IPS DF 6.9 (cell line): ENCODE measurements at places on chromosomes 6 and 20.

DNA sequence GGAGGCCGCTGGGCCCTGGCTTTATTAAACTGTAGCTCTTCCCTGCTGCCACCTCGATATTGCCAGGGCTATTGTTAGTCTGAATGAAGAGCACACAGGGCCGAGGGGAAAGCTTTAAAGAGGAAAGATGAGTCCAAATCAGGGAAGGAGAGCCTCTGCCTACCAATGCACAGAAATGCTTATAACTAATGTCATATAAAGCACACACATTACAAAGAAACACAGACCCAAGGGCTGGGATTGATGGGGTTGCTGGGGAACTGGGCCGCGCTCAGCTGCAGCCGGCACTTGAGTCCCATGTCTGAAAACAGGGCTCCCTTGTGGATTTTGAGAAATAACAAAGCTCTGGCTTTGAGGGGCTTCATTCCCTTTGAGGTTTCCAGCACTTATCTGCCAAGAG lies 232.6 kb downstream of the CD83 start:
- no peaks in the 10 kb centered on the region for H3K36me3 ChIP-seq
- no peak overlapping the region for H3K27ac ChIP-seq
- H3K27me3 ChIP-seq, result no peaks in the 10 kb centered on the region
- H3K4me3 ChIP-seq, result no peak overlapping the region
- no peaks in the 10 kb centered on the region for H3K4me1 ChIP-seq

GRCh38 chr6:159505140-159505922 lies 187.7 kb downstream of the SOD2 start:
- no peak for DNase-seq
- no peak overlapping the region for H3K4me3 ChIP-seq
- no peak overlapping the region for H3K27ac ChIP-seq
- no peaks in the 10 kb centered on the region for H3K27me3 ChIP-seq
- no peaks in the 10 kb centered on the region for H3K4me1 ChIP-seq
- no peaks in the 10 kb centered on the region for H3K36me3 ChIP-seq

DNA sequence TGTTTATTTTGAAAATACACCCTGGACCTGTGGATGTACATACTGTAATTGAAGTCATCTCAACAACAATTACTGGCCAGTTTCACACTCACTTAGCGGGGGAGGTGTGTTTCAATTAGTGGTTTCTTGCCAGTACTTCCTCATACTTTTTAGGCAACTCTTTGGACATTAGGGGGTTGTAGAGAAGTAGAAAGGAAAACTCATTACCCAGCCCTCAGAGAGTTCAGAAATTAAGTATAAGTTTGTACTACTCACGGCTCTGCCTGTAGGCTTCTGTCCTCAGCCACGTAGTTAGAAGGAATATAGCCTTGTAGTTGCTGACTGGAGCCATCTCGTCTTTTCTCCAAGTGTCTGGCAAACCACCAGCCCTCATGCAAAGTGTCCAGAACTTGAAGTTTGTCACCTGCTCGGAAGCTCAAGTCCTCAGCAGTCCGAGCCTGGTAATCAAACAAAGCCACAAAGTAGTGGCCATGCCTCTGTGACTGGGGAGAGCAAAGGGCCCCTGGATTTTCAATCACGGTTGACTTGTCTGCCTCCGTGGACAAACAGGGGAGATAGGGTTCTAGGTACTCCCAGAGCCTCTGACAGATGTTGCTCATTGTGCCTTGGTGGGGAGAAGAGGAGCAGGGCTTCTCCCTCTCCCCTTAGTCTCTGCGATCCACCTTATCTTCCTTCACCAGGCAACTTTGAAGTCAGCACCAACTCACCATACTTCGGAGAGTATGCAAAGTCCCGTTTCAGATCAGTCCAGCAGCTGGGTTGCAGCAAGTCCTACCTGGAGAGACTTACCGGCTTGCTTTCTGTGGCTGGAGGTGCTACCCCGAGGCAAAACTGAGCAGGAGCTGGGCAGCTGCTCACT lies 749 bp downstream of the FRK start:
- DNase-seq, result no peak
- no peaks in the 10 kb centered on the region for H3K4me1 ChIP-seq
- H3K4me3 ChIP-seq, result no peak overlapping the region
- H3K27me3 ChIP-seq, result no peaks in the 10 kb centered on the region
- no peak overlapping the region for H3K27ac ChIP-seq
- H3K36me3 ChIP-seq, result no peaks in the 10 kb centered on the region

- H3K27me3 ChIP-seq, result no peaks in the 10 kb centered on the region
- H3K4me3 ChIP-seq, result no peak overlapping the region
- peaks cover 1% of the 10 kb centered on the region; the same call in 1 of the 2 replicates for H3K4me1 ChIP-seq
- no peak overlapping the region for H3K27ac ChIP-seq
Measured at GRCh38 chr20:5072756-5073659, 46.8 kb downstream of the PCNA start.

DNA sequence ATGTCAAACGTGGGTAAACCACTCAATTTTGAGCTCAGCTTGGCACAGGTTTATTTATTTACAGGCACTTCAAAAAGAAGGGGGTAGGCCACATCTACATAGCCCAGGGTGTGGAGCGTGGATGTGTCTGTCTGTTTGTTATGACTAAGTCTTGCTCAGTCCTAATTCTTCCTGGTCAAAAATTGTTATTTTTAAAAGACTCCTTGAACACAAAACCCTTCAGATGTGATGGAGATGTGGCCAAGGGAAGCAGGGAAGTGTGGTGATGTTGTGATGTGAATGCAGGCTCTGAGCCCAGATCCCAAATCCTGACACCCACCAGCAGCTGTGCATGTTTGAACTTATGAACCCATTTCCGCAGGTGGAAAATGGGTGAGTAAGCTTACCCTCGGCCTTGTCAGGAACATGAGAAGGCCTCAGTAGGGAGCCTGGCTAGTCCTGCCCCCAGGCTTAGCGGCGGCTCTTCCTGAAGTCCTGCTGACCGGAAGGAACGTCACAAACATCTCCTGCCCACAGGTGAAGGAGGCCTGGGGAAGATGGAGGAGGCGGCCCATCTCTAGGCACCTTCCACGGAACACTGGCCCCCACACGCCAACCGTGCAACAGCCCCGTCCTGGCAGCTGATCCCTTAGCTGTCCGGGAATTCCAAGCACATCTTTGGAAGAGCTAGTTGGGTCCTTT lies 119.7 kb downstream of the MYLK4 start:
- H3K4me3 ChIP-seq, result no peak overlapping the region
- H3K4me1 ChIP-seq, result peaks cover 4% of the 10 kb centered on the region
- no peaks in the 10 kb centered on the region for H3K36me3 ChIP-seq
- no peak for DNase-seq
- H3K27me3 ChIP-seq, result no peaks in the 10 kb centered on the region
- H3K27ac ChIP-seq, result no peak overlapping the region

DNA sequence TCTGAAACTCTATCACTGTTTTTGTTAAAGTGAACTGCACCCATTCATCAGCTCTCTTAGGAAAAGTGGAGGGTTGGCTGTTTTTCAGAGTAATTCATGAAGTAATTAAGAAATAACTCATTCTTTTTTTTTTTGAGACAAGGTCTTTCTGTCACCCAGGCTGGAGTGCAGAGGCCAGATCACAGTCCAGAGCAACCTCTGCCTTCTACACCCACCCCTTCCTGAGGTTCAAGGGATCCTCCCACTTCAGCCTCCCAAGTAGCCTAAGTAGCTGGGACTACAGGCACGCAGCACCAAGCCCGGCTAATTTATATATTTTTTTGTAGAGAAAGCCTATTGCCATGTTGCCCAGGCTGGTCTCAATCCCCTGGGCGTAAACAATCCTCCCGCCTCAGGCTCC lies 2.6 kb downstream of the ZNFX1 start:
- H3K4me3 ChIP-seq, result no peak overlapping the region
- no peak for DNase-seq
- H3K36me3 ChIP-seq, result peaks cover 18% of the 10 kb centered on the region; the same call in 1 of the 2 replicates
- H3K27me3 ChIP-seq, result no peaks in the 10 kb centered on the region
- H3K27ac ChIP-seq, result no peak overlapping the region
- no peaks in the 10 kb centered on the region for H3K4me1 ChIP-seq

GRCh38 chr20:62321521-62321948 lies 18.7 kb downstream of the ADRM1 start:
- peaks cover 75% of the 10 kb centered on the region for H3K36me3 ChIP-seq
- no peaks in the 10 kb centered on the region; the same call in 1 of the 2 replicates for H3K4me1 ChIP-seq
- H3K27ac ChIP-seq, result no peak overlapping the region
- DNase-seq, result no peak

GRCh38 chr6:85594197-85594930 lies 706 bp upstream of the SNX14 start:
- H3K27me3 ChIP-seq, result no peaks in the 10 kb centered on the region
- H3K36me3 ChIP-seq, result no peaks in the 10 kb centered on the region
- no peaks in the 10 kb centered on the region for H3K4me1 ChIP-seq
- no peak overlapping the region for H3K27ac ChIP-seq
- peak overlapping the region; percentile 59; the same call in 1 of the 2 replicates for H3K4me3 ChIP-seq

GRCh38 chr20:62475027-62475771 lies 596 bp downstream of the GATA5 start:
- peaks cover 47% of the 10 kb centered on the region for H3K27me3 ChIP-seq
- no peak for DNase-seq
- H3K36me3 ChIP-seq, result no peaks in the 10 kb centered on the region; the same call in 1 of the 2 replicates
- H3K4me3 ChIP-seq, result peak overlapping the region; percentile 23; the same call in 1 of the 2 replicates
- no peak overlapping the region for H3K27ac ChIP-seq

DNA sequence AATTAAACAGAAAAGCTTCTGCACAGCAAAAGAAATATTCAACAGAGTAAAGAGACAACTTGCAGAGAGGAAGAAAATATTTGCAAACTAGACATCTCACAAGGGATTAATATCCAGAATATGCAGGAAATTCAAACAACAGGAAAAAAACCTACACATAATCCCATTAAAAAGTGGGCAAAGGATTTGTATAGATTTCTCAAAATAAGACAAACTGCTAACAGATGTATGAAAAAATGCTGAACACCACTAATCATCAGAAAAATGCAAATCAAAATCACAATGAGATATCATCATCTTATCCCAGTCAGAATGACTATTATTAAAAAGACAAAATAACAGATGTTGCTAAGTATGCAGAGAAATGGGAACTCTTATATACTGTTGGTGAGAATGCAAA lies 129.6 kb downstream of the SYNDIG1 start:
- DNase-seq, result no peak
- no peaks in the 10 kb centered on the region for H3K27me3 ChIP-seq
- H3K4me3 ChIP-seq, result no peak overlapping the region
- no peak overlapping the region for H3K27ac ChIP-seq

- no peaks in the 10 kb centered on the region for H3K36me3 ChIP-seq
- H3K4me1 ChIP-seq, result 0 out of 2 replicates have a peak, but pooled peaks cover 3% of the 10 kb centered on the region
- no peak overlapping the region for H3K4me3 ChIP-seq
- H3K27me3 ChIP-seq, result no peaks in the 10 kb centered on the region
- DNase-seq, result no peak
Measured at GRCh38 chr20:46006022-46006705, 2.5 kb upstream of the MMP9 start.
